ENCODE measurements at places on chromosomes 5 and 9.

- peak; percentile 67 for DNase-seq
These were observed 377.3 kb downstream of the KIAA0825 start for GRCh38 chr5:94240993-94241651.

- no peak for DNase-seq
These were observed 12.2 kb upstream of the HMGCR start for GRCh38 chr5:75324791-75325190.

GRCh38 chr5:126103050-126103449 is 320.2 kb upstream of the GRAMD2B start:
- no peak for DNase-seq

DNA sequence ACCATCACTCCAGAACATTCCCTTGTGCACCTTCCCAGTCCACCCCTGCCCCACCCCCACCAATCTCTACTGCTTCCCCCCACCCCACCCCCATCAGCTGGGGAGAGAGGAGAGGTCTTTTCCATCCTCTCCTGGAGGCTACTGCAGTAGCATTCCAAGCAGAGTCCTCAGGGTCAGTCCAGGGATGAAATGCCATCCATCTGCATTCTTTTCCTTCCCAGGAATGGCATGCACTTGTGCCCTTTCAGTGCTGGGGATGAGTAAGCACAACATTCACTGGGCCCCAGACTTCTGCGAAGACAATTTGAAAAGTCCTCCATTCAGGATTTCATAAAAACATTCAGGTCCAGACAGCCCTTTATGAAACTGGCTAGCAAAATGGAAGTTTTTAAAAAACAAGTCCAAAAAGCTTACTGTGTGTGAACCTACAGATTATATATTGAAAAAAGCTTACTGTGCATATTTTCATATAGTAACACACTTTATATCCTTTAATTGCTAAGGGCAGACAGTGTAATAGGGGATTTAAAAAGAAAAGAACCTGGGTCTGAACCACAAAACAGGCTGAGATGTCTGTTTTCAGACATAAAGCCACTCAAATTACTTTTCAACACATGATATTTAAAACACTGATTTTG is 50.0 kb upstream of the GOLPH3 start:
- peak; percentile 88 for DNase-seq

DNA sequence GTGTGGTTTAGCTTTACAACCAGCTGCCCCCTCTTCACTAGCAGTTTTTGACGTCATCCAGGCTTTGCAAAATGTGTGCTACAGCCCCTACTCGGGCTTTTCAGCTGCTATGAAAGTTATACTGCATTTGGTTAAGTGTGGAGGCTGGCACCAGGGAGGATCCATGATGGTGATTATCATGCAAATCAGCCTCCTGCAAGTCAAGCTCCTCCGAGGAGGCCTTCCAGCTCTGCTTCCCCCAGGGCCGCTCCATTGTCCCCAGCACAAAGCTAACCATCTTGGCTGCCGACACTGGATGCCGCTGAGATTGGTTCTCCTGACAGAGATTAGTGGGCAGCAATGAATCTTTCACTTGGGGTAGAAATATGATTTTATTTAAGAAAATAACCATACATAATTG is 159.6 kb downstream of the NR2F1-AS1 start:
- no peak for DNase-seq

DNA sequence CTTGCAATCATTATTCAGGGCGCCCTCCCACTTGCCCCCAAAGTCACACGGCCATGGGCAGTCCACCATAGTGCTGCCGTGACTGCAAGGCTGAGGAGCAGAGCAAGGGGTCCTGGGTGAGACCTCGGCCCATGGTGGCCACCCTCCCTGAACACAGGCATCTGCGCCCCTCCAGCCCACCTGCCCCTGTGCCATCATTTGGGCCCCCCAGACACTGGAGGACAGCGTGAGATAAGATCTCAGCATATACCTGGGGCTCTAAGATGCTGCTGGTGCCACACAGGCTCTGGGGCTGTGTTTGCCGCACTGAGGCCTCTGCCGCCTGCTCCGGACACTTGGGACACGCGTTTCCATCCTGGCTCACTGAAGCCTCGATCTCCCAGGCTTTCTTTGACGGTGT is 3.5 kb downstream of the TMEM250 start:
- no peak for DNase-seq

GRCh38 chr5:58107704-58108103 is 352.2 kb downstream of the PLK2 start:
- no peak for DNase-seq

DNA sequence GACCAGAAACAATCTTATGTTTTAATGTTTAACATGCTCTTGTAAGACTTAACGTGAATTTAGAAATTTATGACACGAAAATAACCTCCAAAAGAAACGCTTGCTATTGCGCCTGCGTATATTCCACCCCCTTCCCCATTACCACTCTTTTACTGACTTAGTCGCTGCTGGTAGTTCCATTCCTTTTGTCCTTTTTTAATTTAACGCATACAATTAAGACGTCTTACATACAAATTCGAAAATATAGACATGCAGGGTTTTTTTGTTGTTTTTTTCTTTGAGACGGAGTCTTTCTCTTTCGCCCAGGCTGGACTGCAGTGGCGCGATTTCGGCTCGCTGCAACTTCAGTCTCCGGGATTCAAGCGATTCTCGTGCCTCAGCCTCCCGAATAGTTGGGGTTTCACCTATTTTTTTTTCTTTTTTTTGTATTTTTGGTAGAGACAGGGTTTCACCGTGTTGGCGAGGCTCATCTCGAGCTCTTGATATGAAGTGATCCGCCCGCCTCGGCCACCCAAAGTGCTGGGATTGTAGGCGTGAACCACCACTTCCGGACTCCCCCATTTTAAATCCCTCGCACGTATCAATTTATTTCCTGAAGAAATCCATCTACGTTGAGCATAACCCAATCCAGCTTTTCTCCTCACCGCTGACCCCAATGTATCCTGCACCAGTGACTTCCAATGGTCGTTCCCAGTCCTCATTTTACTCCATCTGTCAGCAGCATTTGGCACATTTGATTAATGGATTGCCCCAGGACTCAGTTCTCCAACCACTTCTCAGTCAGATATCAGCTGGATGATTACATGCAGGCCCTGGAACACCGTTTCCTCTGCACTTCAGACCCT is 684 bp upstream of the MED7 start:
- peak; percentile 82 for DNase-seq

DNA sequence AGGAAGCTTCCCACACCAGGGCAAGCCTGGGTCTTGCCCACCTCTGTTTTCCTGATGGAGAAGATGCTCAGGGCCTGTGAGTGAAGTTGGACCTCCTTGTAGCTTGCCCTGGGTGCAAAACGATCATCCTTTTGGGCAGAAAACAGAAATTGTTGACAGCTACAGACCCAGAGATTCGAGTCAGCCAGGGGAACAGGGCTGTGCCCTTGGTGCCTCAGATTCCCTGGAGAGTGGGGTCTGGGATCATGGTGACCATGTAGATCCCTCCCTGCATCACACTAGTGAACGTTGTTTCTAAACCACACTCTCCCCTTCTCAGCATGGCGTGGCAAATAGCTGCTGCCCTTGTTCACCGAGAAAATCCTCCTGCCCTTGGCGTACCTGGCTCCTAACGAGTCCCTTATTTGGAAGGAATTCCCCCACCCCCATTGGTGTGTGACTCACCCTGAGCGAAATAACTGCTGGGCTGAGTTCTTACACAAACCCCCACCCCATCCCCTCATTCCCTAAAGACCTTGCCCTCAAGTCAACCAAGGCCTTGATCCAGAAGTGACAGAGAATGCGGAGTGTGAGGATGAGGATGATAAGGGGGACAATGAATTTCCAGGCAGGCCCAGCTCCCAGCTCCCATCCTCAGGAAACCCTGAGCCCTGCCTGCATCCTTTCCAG is 1.1 kb upstream of the DCANP1 start:
- DNase-seq: no peak

DNA sequence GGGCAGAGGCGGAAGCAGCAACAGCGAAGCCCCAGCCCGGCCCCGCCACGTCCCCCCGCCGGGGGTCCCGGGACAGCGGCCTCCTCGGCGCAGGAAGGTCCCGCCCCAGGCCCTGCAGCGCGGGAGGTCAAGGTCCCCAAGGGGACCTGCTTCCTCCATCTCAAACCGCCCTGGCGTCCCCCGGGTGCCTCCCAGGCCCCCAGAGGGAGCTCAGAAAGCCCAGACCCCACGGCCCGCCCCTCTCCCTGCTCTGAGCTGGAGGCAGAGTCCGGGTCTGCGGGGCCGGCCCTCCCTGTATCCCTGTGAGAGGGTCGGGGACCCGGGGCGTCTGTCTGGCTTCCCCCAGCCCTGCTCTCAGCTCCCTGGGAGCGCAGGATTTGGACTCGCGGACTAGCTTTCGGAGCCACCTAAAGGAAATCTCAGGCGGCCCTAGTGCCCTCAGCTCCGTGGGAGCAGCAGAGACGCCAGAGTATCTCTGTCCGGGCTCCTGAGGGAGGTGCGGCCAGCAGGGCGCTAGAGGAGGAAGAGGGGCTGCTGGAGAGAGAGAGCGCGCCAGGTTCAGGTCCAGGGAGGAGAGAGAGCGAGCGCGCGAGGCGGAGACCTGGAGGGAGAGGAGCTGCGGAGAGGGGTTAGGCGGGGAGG is 30.7 kb downstream of the EXOC3 start:
- peak; percentile 39 for DNase-seq

- DNase-seq: no peak
These were observed 3.6 kb upstream of the PALM2AKAP2 start for GRCh38 chr9:109776391-109776790.

GRCh38 chr9:92208693-92209524 is 84.6 kb downstream of the IARS1 start:
- no peak for DNase-seq
